ENCODE measurements at places on chromosomes 4 and X.

GRCh38 chrX:31251336-31251735 is 179.5 kb upstream of the FTHL17 start:
- no peak for DNase-seq

DNA sequence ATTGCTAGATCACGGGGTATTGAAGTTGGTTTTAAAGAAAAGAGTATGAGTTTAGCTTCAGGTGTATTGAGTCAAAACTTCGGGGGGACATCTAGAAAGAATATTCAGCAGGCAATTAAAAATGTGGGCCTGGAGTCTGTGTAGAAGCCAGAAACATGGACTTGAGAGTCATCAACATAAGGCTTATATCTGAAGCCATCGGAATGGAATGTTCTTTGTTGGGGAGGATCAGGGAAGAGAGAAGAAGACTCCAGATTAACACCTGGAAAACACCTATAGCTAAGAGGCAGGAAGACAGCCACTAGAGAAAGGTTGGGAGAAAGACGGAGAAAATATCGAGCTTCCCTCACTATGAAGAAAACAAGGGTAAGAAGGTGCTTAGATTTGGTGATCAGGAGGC is 69.5 kb downstream of the BEND2 start:
- no peak for DNase-seq

DNA sequence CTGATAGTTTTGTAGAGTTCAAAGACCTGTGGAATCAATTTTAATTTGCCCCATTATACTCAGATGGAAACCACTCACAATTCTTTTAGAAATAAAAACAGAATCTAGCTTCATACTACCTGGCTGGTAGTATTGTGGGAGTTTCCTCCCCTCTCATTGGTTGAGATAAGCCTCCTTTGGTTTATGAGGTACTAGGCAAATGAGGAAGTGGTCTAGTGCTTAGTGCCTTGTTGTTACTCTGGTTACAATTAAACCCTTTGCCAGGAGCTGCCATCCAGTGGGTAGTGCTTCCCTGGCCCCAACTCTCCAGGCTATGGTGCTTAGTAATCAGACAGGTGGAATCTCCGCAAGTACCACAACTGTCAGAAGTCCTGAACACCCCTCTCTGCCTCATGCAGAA is 118.3 kb downstream of the CDKL5 start:
- DNase-seq = no peak

DNA sequence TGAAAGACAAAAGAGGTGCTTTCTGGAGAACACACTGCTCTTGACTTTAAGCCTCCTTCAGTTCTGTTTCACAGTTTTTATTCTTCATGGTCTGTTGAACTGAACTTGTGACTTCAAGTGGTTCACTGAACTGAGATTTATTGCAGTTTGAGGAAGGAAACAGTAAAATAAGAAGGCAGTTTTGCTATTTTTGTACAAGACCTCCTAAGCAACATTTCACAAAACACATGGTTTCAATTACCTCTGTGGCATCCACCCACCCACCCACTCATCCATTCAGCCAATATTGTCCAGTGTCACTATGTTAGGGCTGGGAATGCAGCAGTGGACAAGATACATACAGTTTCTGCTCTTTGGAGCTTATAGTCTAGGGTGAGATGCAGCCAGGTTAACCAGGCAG is 131.3 kb downstream of the IL1RAPL2 start:
- DNase-seq = no peak

- no peak for DNase-seq
Observed at GRCh38 chr4:42965326-42965725, 72.8 kb downstream of the GRXCR1 start.

- DNase-seq = no peak
Observed at GRCh38 chrX:98067611-98068010, 1183.9 kb downstream of the RPA4 start.

- DNase-seq = no peak
Observed at GRCh38 chr4:169014586-169014985, 4.5 kb upstream of the CBR4 start.

GRCh38 chr4:129110931-129111330 is 15.0 kb downstream of the C4orf33 start:
- no peak for DNase-seq

- no peak for DNase-seq
Observed at GRCh38 chrX:44332437-44332836, 11.0 kb downstream of the EFHC2 start.

DNA sequence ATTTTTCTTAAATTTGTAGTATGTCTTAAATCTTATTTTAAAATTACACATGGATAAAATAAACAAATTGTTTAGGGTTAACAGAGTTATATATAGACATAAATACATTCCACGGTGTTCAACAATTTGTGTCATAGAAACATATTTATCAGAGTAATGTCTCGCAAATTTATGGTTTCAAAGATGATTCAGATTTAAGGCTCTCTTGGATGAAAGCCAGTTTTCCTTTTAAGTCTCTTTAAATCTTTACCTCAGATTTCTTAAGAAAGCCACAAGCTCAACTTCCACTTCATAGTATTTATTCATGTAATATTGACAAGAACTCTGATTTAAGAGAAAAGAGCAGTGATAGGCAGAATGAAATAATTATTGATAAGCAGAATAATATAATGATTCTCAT is 1254.8 kb upstream of the ADGRL3 start:
- DNase-seq = no peak

DNA sequence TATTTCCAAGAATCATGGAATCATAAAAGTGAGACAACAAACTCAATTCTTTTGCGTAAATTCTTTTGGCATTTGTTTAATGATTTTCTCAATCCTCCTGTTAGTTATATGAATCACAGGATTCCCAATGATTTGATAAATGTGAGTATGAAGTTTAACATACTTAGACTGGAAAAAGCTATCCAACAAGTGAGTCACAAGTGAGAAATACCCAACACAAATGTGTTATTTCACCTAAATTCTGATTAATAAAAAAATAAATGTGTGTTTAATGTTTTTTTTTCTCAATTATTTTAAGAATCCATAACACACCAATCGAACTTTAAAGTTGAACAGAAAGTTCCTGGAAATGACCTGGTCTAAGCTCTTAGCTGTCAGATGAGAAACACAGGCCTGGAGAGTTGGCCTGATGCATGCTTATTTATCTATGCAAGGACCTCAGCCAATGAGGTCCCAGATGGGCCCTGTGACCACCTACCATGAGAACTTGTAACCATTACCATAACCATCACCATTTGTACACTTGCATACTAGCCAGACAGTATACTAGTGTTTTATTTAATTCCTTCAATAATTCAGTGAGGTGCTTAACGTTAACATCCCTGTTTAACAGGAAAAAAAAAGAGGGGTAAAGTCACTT is 386.7 kb downstream of the SPRY1 start:
- DNase-seq = no peak

- DNase-seq = peak; percentile 71
Observed at GRCh38 chr4:2261110-2261852, 628 bp downstream of the MXD4 start.

- no peak for DNase-seq
Observed at GRCh38 chr4:145307120-145307519, 126.7 kb upstream of the OTUD4 start.

DNA sequence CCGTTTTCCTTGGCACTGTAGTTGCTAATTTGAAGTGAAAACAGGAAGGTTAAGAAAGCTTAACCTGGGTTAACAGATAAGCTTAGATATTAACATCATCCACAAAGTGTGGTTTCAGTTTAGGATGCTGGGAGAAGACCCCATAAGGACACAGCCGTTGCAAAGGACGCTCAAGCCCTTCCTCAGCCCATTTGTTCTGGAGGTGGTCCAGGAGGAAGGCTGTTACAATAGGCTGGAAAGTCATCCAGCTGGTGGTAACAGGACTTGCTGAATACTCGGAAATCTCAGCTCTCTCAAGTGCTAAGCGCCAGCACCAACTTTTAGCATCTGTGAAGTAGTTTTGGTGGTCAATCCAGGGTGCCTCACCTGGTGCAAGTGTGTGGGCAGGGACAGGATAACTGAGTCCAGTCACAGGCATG is 14.2 kb downstream of the CHST7 start:
- DNase-seq = no peak

DNA sequence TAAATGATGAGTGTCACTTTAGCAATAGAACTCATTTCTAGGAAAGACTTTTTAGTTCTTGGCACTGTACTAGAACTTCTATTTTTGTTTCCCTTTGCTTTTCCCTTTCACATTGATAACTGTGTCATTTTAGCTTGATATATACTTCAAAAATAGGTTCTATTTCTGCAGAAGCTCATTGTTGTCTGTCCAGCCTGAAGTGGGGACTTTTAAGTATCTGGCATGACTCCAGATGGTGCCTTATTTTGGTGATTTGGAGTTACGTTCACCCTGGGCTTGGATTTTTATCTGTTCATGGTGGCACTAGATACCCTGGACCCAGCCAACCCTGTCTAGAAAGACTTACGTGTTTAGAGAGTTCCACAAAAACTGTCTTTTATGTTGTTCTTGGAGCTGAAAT is 3.4 kb downstream of the ABHD18 start:
- DNase-seq = no peak

DNA sequence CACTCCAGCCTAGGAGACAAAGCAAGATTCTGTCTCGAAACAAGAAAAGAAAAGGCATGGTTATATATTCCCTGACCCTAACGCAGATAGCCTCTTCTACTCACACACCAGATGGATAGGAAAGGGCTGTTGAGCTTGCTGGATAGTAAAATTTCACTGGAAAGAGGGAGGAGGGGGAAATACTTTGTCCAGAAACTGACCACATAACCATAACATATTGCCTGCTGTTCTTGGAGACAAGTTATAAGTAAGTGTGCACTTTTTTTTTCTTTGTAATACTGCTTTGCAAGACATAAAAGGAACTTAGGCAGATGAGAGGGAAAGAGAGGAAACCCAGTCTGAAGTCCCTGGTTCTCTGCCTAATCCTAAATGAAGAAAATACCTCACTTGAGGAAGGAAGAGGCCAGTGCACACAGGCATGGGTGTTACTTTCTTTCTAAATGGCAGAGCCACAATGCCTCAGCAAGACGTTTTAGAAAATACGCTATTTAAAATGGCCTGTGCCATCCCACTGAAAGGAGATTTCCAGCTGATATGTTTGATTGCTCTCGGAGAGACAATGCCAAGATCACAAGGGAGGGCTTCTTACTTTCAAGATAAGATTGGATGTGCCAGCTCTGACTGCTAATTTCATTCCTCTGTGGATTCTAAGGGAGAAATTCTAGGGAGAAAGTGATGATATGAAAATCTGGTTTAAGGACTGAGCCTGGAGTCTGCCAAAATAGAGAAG is 140.6 kb downstream of the DCTD start:
- no peak for DNase-seq

GRCh38 chr4:108035691-108036090 is 46.0 kb downstream of the HADH start:
- DNase-seq = no peak

- no peak for DNase-seq
Observed at GRCh38 chr4:181959121-181959520, 284.1 kb upstream of the TENM3 start.

- DNase-seq = no peak
Observed at GRCh38 chr4:1668488-1668840, 15.6 kb downstream of the FAM53A start.

DNA sequence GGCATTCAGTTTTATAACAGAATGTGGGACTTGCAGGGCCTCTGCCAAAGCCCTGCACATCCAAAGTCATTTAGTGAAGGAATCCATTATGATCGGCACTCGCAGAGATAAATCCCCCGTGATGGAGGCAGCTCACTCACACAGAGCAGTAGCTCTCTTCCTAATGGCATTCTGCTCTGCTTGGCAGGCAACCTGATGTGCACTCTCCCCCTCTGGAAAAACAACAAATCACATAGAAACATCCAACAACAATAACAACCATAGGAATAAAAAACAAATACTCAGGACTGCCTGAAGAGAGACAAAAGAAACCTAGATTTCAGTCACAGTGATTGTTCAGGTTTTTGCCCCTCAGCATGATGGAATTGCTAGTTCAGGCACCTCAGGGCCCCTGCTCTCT is 59.7 kb downstream of the NAA11 start:
- DNase-seq = no peak

Measured in frontal cortex (tissue), 4 donors.